ENCODE measurements at places on chromosomes 5 and 9.

- no peak for DNase-seq
These were observed 18.0 kb downstream of the SH3PXD2B start for GRCh38 chr5:172436078-172436878.

DNA sequence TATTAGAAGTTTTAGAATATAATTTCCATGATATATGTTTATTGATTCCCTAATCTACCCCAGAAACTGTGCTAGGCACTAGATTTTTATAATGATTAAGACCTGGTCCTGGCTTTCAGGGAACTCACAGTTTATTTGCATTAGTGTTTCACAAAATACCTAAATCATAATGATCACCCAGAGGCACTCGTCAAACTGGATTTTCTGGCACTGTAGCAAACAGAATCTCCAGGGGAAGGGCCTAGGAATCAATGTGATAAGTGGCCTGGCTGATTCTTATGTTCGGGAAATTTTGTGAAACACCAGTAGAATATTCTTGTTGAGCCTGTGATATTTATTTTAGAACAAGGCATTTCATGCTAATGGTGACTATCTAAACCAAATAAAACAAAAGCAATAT is 37.4 kb upstream of the SRP19 start:
- DNase-seq = no peak

- no peak for DNase-seq
These were observed 5.7 kb downstream of the NEURL1B start for GRCh38 chr5:172646716-172647285.

DNA sequence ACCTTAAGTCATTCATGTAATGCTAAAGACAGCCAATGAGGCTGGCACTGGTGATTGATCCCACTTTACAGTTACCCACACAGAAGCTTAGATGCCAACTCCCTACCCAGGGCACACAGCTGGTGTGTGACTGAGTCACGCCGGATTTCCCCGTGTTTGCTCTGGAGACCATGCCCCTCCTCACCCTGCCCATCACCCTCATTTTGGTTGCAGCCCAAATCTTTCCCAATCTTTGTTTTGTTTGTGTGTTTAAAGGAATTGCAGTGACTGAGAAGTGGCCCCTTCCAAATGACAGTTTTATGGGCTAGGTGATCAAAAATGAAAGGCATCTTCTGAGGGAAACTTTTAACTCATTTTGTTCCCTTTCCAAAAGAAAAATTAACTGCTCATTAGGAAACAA is 10.9 kb downstream of the FBXL7 start:
- DNase-seq = no peak

GRCh38 chr5:35003018-35003957 is 44.5 kb downstream of the AGXT2 start:
- peak; percentile 53 for DNase-seq

GRCh38 chr9:6226696-6227095 is 11.1 kb downstream of the IL33 start:
- DNase-seq = no peak

DNA sequence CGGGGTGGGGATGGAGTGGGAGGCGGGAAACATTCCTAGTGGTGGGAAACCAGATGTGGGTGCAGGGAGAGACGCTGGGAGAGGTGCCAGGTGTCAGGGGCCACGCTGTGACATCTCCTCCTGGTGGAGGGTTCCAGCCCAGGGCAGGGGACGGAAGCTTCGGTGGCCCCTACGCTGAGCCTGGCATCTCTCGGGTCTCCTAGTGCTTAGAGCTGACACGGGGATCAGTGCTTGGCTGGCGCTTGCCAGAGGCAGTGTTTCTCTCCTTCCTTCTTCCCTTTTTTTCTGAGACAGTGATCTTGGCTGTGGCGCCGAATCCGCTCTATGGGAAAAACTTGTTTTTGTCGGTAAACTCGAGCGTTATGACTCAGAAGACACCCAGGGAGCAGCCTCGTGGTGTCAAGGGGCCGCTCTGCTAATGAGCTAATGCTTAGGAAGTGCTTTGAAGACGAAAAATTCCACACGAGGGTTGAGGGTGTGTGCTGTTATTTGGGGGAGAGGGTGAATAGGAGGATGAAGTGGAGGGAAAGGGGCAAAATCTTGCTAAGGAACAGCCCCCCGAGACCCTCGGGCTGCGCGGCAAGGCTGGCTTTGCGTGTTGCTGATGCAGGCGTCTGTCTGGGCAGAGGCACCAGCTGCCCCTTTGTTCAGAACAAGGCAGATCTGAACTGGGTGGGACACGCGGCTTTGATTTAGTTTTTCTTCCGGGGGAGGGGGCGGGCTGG is 20.4 kb upstream of the IER5L start:
- DNase-seq = no peak

DNA sequence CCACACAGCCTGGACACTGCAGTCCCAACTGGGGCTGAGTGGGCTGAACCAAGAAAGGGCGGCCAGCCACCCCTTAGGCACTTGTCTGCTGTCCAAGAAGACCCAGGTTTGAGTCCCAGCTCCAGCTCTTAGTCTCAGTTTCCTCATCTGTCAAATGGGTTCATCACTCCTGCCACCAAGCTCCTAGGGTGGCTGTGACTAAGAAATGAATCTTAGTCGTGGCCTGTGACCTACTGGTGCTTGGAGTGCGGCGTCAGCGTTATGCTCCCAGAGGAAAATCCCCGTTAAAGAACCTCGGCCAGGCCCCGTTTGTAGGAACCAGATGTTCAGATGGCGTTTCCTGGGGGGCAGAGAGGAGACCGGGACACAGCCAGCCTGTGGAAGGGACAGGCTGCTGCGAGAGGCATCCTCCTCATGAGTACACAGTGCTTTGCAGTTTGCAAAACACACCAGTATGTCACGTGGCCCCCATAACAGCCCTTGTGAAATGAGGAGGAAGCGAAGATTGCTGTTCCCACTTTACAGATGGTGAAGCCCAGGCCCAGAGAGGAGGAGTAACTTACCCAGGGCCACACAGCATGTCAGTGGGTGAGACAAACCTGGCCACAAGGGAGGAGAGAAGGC is 3.3 kb downstream of the FIBCD1 start:
- DNase-seq = peak; percentile 43

DNA sequence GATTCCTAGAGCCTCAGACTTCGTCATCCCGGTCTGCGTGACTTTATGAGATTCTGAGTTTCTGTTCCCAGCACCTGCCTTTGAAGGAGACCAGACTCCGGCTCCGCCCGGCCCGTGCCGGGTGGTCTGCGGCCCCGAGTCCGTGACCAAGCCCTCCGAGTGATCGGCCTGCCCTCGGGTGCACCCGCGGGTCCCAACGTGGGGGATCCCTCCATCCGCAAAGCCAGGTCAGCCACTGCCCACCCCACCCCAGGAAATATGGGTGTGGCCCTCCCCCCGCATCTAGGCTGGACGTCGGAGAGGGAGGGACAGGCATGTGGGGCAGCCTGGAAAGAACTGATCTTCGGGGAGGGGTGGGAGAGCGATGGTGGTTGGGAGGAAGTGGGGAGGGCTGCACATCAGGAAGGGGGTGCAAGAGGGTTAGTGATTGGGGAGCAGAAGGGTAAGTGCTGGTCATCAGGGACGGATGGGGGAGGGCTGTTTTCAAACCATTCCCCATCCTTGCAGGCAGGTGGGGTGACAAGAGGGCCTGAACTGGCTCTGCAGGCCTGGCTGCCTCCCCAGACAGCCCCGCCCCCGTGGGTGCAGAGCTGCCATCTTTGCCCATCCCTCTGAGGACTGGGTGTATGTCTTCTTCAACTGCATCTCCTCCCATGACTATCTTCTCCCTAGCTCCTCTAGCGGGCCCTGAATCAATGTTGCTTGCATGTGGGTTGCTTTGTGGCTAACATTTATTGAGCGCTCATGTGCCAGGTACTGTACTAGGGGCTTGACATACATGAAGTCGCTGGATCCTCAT is 747 bp downstream of the LRSAM1 start:
- peak; percentile 84 for DNase-seq
